Fibroblast of skin of abdomen (primary cell): ENCODE measurements at places on chromosomes 5 and 9.

DNA sequence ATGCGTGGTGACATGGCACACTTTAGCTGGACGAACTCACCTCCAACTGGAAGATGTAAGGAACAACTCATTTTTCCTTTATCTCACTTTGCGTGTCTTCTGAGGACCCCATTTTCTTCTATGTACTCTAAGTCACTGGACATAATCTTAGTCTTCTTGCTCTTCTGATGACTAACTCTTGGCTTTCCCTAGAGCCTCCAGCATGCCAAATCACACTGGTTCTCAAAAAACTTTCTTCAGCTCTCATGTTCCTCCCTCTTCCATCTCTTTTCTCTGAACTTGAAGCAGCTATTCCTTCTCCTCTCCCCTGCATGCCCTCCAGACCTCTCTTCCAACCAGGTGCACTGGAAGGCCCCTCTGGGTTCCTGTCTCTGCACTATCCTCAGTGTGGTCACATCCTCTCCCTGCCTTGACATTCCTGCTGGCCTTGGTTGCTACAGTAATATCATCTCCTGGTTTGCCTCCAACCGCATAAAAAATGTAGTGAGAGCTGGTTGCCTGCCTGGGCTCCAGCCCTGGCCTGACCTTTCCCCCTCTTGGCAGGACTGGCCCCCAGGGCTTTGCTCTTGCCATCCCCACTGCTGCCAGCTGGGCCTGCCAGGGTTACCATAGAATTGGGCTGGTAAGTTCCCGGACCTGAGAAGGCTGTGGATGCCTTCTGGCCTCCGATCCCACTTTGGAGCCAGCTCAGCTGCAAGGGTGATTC lies 44.8 kb upstream of the BNC2 start:
- no peak for DNase-seq

DNA sequence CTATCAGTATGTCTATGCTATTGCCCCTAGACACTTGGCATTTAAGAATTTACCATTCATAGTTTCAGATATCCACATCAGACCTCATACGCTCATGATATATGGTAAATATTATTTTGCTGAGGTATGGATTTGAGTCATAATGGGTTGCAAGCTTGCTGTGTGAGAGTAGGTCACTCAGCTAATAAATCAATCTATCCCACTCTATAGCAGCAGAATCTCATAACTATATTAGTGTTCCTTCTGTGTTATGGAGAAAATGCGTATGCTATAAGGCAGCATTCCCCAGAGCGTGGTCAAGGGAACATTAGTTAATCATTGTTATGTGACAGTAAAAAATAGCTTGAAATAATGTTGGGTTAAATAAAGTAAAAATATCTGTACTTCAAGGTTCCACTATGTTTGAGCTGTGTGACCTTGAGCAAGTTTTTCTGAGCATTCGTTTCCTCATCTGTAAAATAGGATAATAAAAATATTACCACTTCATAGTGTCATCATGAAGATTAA lies 7.7 kb downstream of the TRIM32 start:
- DNase-seq, result peak; percentile 75

DNA sequence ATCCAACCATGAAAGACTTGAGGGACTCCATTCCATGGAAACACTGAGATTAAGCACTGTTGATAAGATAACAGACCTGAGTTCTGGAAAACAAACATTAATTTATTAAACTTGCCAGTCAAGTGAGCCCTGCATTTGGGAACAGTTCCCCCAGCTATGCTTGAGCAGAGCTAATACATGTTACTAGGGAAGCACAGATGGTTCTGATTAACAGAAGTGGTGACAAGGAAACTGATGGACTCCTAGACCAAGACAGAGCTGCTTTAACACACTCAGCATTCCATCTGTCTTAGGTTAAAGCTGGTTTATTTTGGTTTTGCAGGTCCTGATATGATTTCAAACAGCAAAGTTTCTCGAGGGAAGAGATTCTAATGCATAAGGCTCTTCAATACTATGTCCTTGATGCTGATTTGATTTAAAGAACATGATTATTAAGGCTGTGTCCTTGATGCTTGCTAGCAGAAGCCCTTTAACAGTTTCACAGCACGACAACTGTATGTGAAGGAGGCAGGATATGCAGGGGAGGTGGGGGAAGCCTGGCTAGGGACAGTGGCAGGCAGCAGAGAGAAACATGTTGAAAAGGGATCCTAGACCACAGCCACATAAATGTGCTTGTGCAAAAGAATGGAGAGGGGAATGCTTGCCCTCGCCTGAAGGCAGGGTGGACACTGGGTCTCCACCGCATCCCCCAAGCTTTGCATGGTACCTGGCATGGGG lies 66.2 kb downstream of the ACTBL2 start:
- DNase-seq, result peak; percentile 95

DNA sequence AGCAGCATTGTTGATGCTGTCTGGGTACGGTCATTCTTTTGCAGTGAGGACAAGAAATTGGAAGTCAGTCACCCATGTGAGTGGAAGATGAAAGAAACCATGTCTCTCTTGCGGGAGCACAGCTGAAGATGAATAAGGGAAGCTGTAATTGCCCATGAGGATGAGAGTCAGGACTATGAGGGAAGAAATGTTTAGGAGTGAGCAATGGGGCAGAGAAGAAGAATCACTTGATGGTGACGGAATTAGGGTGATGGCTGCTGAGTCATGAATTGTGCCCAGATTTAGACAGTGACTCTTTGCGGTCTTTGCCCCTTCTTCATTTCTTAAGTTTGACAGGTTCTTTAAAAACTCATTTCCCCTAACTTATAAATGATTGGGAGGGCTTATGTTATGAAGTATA lies 183.3 kb downstream of the MAST4 start:
- DNase-seq, result peak; percentile 6

- no peak for DNase-seq
These were observed 15.2 kb downstream of the TGFBR1 start for GRCh38 chr9:99119976-99120655.
